ENCODE measurements at places on chromosomes 7 and 10. TPM values are rescaled to one million over a fixed set of nuclear protein-coding genes. Genes with fewer than 3 reads are reported as not detected.

DNA sequence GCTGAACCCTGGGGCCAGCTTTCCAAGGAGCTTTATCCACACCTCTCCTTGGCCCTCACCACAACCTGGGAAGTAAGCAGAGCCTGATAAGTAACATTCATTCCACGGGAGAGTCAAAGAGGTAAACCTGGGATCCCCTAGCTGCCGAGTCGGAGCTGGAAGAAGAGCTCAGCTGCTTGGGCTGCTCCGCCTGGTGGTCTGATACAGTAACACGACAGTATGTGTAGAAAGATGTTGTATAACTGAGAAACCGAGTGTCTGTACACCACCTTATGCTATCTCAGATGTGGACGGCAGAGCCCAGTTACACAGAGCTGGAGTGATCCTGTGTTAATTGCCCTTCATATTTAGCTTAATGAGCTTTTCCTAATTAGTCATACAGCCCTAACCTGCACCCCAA is 151.3 kb upstream of the KMT2E start:
- DNase-seq, result peak; percentile 24

DNA sequence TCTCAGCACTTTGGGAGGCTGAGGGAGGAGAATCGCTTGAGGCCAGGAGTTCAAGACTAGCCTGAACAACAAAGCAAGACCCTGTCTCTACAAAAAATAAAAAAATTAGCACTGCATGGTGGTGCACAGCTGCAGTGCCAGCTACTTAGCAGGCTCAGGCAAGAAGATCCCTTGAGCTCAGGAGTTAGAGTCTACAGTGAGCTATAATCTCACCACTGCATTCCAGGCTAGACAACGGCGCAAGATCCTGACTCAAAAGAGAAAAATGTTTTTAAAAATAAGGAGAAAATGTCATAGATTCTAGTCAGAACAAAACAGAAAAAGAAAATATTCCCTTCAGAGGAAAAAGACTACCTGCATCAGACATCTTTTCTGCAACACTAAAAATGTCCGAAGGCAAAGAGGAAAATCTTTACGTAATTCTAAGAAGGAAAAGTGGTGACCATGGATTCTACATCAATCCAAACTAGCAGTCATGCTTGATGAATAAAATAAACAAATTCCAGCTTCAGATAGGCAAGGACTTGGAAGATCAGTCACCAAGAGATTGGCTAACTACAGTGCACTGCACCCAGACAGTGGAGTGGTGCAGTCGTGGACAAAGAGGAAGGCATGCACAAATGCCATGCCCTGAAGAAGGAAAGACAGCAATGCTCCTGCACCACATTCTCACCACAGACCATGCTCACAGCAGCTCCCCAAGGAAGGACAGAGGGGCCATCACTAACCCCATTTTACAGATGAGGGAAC is 54.3 kb downstream of the ERCC6 start:
- DNase-seq, result no peak

- no peak for DNase-seq
These were observed 175.0 kb upstream of the PITRM1 start for GRCh38 chr10:3347413-3348182.

- DNase-seq, result no peak
These were observed 103.7 kb downstream of the CXCL12 start for GRCh38 chr10:44281089-44281613.

- no peak for DNase-seq
These were observed 49.4 kb downstream of the CPEB3 start for GRCh38 chr10:92241501-92241900.

- no peak for DNase-seq
These were observed 60.9 kb upstream of the NKX6-2 start for GRCh38 chr10:132846631-132847415.

GRCh38 chr10:115063701-115064658 is 29.2 kb upstream of the ATRNL1 start:
- DNase-seq, result no peak

DNA sequence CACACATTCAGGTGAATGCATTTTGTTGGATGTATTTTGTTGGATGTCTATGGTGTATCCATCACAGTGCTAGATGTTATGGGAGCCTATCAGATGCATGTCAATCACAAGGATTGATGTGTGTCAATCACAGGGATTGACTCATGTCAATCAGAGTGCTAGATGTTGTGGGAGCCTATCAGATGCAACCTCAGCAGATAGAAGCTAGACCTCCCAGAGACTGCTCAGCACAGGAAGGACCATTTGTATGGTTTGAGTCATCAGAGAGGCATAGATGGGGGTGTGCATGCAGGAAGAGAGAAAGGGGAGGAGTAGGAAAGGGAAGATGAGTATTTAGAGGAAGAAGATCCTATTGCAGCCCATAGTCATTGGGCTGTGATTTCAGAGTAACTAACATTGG is 48.3 kb upstream of the PITRM1 start:
- DNase-seq, result peak; percentile 36

- DNase-seq, result no peak
These were observed 168.3 kb upstream of the NPY start for GRCh38 chr7:24115661-24116060.

GRCh38 chr10:30422981-30423654 is 10.9 kb upstream of the MAP3K8 start:
- peak; percentile 62 for DNase-seq

DNA sequence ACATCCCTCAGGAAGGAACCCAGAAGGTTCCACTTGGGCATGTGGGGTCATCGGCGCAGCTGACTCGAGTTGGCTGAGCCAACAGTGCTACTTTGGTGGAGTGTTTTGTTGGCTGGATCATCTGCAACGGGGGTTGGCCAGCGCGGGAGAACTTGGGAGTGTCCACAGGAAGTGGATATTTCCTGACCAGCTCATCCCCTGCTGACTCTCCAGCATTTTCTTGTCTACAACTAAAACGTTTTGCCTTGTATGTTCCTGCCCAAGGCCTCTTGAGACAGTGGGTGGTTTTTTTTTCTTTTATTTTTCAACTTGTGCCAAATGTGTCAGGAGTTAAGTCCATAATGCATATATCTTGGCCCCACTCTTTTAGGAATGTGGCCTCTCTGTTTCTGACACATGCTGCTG is 208.6 kb downstream of the ZNF365 start:
- DNase-seq, result peak; percentile 92

- DNase-seq, result peak; percentile 28
These were observed 10.0 kb upstream of the LRRC4 start for GRCh38 chr7:128041203-128041602.

GRCh38 chr7:101087334-101088068 is 2.2 kb downstream of the TRIM56 start:
- no peak for DNase-seq

GRCh38 chr7:83355143-83355542 is 192.5 kb upstream of the PCLO start:
- no peak for DNase-seq

DNA sequence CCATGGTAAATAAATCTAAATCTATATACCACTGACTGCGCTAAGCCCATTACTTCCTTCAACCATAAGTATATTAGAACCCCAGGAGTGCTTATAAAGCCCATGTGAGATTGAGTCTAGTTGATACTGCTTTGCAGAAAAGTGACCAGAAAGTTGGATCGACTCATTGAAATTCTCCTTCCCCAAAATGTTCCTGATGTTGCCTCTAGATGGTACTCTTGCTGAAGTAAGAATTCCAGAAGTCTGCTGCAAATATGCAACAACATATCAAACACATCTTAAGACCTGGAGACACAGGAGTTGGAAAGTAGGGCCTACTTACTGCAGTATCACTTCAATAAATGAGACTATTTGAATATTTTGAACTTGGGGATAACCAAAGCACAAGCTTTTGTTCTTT is 550.8 kb downstream of the IPMK start:
- DNase-seq, result no peak

DNA sequence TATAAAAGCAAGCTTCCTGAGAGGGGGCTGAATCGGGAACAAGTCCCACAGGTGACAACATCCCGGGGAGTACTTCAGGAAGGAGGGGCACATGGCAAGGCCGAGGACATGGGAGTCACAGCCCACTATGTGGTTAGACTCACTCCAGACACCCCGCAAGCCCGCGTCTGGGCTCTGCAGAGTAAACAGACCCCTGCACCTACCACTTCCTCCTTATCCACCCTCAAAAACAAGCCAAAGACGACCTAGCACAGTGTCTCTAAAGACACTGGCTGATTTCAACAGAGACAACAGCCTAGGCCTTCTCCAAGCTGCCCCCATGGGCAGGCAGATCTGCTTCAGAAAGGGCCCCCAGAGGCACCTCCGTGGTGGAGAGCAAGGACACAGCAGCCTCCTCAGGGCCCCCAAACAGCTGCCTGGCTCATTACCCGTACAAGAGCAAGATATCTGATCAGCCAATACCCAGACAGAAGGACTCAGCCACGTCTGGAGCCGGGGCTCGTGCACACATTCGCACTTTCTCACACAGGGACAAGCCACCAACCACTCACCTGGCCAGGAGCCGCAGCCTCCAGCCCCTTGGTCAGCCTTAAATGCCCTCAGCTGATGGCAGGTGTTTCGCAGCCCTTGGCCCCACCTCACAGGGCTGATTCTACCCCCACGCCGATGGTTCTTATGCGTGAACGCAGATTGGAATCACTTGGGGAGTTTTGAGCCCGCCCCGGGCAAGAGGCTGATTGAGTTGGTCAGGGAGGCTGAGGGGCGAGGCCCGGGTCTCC is 10.7 kb upstream of the KPNA7 start:
- no peak for DNase-seq

DNA sequence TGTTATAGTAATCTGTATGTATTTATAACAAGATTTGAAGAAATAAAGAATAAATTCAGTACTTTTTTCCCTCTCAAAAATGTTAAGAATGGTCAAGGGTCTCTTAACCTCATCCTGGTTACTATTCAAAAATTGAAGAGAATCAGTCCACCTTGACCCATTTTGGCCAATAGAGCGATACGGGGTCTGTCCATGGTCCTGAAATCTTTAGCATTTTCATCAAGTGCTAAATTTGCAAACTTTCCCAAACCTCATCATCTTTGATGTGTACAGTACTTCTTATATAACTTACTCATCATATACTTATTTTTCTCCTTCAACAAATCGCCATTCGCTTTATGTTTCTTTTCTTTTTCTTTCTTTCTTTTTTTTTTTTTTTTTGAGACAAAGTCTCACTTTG is 23.6 kb downstream of the TMEM178B start:
- DNase-seq, result peak; percentile 9

GRCh38 chr10:95881316-95881715 is 26.5 kb upstream of the CC2D2B start:
- DNase-seq, result no peak

DNA sequence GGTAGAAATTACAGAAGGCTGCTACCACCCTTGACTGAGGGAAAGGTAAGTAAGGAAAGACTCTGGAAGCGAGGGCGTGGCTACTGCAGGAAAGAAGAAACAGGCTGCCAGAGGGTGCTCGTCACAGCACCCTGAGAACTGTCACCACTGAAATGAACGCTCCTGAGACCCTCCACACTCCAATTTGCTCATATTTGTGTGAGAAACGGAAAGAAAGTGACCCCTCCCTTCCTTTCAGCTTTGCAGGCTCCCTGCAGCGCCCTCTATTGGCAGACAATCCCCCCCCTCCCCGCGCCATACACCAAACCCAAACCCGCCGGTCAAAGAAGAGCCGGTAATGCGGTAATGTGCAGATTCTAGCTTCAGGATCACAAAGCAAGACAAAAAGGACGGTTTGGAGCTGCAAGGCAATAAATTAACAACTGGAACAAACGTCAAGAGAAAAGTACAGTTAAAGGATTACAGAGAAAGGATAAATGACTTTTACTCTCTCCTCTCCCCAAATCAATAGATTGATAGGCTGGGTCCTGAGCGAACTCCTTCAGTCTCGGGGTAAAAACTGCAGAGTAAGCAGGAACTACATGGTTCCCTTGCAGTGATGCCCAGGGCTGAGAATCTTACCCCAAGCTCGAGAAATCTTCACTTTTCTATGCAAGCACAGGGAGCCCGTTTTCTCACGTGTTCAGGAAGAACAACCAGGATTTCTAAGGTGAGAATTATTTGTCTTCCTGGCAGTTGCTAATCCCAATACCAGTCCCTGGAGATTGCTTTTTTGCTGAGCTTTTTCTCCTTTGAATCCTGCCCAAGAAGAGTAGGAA is 47.6 kb downstream of the STEAP1B start:
- DNase-seq, result peak; percentile 61

DNA sequence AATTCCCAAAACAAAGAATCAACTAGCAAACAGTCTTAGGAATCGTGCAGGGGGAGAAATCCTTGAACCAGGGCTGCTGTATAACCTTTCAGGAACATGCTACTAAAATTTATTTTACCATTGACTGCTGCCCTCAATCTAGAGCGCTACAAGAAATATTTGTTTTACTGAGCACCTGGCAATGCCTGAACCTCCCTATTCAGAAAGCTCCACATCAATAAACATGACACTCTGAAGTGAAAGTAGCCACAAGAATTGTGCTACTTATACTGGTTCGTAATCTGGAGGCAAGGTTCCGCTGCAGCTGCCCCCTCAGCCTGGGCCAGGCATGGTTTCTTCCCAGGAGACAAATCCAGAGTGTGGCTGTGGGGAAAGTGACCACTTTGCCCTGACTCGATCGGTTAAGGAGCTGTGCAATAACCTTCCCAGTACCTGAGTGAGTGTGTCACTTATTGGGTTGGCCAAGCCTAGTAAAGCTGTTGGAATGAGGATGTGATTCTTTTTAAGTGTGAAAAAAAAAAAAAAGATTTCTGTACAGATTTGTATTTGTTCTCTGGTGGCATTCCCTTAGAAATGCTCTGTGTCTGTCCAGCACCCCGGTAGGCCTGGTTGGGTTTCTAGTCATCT is 7.7 kb downstream of the VWA2 start:
- DNase-seq, result no peak

GRCh38 chr7:102291056-102291915 is 4.6 kb downstream of the SH2B2 start:
- DNase-seq, result no peak

DNA sequence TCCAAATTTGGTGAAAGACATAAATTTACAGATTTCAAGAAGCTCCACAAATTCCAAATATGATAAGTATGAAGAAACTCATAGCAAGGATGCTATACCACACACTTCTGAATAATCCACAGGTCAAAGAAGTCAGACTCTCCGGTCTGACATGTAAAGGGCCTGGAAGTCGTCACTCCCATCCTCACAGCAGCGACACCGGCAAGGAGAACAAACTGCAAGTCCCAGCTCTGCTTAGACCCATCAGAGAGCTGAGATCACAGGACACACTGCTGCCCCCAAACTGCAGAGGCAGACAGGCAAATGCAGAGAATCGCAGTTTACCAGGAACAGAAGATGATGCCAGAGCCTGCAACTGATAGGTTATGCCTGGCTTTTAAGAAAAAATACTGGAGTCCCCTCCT is 62.0 kb downstream of the AMZ1 start:
- no peak for DNase-seq

GRCh38 chr7:46256870-46257661 is 336.0 kb upstream of the IGFBP3 start:
- DNase-seq, result no peak

GRCh38 chr7:157337316-157338149 is 729 bp downstream of the DNAJB6 start:
- DNase-seq, result peak; percentile 64

RPA3 gene
- 9.3 TPM for total RNA-seq

LRRN3 gene
- not detected for total RNA-seq

GARIN1A gene
- total RNA-seq, result 0.20 TPM

IGF2BP3 gene
- 23.1 TPM for total RNA-seq

PIP gene
- not detected for total RNA-seq

FFAR4 gene
- not detected for total RNA-seq

PLEKHS1 gene
- not detected for total RNA-seq

RNF32 gene
- 0.44 TPM for total RNA-seq

ANKRD7 gene
- total RNA-seq, result 0.22 TPM

GFRA1 gene
- 18.5 TPM for total RNA-seq

CSTF2T gene
- total RNA-seq, result 29.4 TPM

CYP3A4 gene
- not detected for total RNA-seq

IL2RA gene
- total RNA-seq, result not detected

TLX1 gene
- not detected for total RNA-seq
